GM04504 (cell line): ENCODE measurements at places on chromosomes 1 and 21.

- no peak for DNase-seq
Observed at GRCh38 chr21:45051580-45052434, 22.6 kb upstream of the ADARB1 start.

DNA sequence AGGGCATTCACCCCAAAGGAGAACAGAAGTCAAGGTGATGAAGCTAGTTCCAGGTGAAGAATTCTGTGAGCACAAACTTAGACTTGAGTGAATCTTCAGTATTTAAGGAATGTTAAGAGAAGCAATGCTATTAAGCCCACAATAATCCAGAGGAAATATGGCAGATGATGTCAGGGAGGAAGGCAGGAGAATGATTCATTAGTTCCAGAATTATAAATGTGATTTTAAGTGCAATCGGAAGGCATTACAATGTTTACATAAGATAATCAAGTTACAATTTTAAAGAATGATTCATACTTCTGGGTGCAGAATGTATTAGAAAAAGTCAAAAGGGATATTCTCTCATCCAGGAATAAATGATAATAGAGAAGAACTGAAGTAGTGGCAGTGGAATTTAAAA lies 545.2 kb upstream of the BRINP3 start:
- DNase-seq: no peak

DNA sequence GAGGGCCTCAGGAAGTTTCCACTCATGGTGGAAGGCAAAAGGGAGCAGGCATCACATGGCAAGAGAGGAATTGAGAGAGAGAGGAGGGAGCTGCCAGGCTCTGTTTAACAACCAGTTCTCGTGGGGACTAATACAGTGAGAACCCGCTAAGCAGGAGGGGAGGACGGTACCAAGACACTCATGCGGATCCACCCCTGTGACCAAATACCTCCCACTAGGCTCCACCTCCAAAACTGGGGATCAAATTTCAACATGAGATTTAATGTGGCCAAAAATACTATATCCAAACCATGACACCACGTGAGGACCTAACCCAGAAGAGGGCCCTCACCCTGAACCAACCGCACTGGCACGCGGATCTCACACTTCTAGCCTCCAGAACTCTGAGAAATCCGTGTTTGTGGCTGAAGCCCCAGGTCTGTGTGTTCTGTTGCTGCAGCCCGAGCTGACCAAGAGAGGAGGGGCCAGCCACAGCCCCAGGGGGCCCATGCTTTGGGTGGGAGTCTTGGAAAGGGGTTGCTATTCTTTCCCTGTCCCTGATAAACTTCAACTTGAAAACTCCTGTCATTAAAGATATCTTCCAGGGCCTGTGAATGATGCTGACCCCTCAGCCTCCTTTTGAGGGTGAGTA lies 32.0 kb downstream of the TRIM67 start:
- no peak for DNase-seq

- DNase-seq: no peak
Observed at GRCh38 chr1:208184966-208185654, 59.1 kb downstream of the PLXNA2 start.
